ENCODE measurements at places on chromosomes 2 and 18.

DNA sequence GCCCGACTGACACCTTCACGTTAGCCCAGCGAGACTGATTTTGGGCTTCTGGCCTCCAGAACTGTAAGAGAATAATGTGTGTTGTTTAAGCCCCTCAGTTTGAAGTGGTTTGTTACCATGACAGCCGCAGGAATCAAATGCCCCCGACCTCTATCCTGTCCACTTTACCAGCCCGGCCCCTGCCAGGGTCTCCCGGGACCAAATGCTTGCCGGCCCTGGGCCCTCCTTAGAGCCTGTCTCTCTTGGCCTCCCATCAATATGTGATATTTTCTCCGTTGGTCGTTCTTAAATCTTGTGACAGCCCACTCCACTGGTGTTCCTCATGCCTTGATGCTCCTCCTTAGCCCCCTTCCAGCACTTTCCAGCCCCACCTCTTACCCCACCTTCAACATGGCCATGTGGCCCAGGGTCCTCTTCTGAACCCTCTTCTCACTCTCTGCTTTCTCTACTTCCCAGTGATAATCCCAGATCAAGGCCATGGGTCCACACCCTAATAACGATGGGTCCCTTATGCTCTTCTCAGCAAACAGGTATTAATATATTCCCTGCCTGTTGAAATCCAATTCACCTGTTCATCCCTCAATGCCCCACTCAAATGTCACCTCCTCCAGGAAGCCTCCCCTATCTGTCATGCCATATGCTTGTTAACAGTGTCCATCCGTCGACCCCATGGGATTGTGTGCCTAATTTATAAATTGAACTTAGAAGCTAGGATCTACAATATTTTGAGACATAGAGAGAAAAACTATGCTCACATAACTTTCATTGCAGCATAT lies 192.8 kb downstream of the ZFP36L2 start:
- no peak for DNase-seq

GRCh38 chr2:117693651-117694050 lies 120.8 kb upstream of the DDX18 start:
- DNase-seq: no peak

DNA sequence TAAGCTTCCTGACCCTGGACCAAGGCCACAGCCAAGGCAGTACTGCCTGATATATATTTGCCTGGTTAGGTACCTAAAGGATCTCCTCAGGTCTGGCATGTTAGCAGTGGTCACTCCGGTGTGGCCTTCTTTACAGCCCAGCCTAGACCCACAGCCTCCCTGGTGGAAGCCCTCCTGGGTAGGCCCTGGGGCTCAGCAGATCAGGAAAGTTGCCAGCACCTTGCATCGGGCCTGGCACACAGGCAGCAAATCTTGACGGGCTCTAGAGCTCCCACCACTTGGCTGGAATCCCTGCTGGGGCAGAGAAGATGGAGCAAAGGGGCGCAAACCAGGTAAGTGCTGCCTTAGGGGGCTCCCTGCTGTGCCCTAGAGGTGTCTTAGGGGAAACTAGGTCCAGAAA lies 40.9 kb upstream of the ATP6V1B1 start:
- DNase-seq: no peak

DNA sequence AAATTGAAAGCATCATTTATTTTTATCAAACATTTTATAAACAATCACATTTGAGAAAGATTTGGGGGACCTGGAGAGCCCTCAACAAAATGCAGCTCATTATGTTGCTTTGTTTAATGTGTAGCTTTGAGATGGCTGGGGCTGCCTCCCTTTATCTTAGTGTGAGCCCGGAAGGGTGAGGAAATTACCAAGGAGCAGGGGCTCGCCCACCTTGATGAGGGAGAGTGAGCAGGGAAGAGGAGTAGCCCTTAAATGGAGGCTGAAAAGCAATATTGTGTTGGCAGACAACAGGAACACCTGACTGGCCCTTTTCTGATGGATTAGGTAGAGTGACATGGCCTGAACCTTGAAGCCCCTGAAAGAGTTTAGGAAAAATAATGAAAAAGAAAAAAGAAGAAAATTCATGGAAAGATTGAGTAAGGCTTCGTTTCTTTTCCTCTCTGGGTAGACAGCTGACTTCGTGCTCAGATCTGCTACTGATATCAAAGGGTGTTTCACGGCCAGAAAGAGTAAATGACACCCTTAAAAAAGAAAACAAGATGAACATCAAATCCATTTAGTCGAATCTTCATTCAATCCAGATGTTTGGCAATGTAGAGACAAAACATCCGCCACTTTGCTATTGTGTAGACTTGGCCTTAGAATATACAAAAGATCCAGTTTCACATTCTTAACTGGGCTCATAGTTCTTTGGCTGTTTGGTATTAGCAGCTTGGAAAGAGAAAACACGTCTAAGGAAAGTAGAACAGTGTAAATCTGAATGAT lies 206.5 kb upstream of the TCF4 start:
- no peak for DNase-seq

GRCh38 chr2:86832334-86833096 lies 29.2 kb downstream of the CD8B start:
- no peak for DNase-seq

DNA sequence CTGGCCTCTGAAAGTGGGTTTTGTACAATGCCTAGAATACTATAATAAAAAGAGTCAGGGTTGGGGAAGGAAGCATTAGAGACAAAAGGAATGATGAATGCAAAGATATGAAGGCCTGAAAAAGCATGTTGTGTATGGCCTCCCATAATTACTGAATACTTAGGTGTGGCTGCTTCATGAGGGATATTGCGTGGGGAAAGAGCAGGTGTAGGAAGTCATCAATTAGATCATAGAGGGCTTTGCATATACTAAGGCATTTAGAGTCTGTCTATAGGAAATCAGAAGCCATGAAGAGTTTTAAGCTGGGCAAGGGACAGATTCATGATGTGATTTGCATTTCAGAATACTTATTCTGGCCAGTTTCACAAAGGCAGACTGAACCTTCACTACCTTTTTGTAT lies 48.2 kb downstream of the NCOA1 start:
- DNase-seq: no peak

GRCh38 chr18:75158465-75159237 lies 50.3 kb downstream of the PTGR3 start:
- DNase-seq: no peak

- DNase-seq: no peak
Measured at GRCh38 chr2:190822043-190822442, 58.6 kb upstream of the GLS start.

GRCh38 chr2:88165332-88166003 lies 4.7 kb upstream of the THNSL2 start:
- no peak for DNase-seq

DNA sequence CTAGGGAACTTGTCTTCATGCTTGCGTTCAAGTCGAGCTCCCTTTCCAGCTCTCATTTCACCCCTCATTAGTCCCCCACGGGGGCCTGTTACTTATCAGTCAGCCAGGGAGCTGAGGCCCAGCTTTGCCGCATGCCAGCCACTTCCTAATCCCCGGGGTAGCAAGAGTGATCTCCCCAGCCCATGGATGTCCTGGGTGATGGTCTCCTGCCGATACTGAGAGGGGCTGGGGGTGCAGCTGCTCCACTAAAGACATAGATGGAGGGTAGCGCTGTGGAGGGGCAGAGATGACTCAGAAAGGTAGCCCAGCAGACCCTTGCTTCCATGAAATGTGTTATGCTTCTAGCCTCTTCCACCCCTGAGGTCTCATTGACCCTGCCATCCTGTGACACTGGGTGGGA lies 314.0 kb upstream of the EPAS1 start:
- no peak for DNase-seq

DNA sequence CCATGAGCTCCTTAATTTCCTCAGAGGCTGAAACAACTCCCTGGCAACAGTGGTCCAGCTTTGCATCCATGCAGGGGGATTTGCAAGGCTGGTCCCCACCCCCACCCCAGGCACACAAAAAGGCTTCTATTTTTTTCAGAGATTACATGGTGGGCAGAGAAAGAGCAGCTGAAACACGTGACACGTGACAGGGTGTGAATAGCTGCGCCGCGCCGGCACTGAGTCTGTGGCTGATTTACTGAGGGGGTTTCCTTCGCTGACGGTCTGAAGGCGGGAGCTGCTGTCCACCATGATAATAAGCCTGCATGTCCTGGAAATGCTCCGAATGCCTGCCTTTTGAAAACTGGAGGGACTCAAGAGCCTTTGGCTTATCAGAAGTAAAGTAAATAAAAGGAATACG lies 50.7 kb upstream of the APCDD1 start:
- no peak for DNase-seq

GRCh38 chr2:201779901-201780673 lies 646 bp downstream of the ALS2 start:
- DNase-seq: no peak

DNA sequence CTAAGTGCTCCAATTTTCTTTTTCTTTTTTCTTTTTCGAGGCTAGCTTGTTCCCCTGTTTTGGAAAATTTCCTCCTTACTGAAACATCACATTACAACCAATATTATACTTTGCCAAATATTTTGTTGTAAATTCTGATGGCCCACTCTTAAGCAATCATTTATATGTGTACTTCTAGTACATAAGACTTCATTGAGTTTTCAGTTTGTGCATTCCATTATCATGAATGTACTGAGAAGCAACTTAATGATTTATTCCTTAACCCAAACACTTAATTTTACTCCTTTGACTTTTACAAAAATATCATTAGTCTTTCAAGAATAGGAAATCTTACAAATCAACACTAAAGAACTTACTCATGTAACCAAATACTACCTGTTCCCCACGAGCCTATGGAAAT lies 242.4 kb downstream of the ARHGAP15 start:
- no peak for DNase-seq

- no peak for DNase-seq
Measured at GRCh38 chr2:32712870-32713269, 85.0 kb downstream of the TTC27 start.

DNA sequence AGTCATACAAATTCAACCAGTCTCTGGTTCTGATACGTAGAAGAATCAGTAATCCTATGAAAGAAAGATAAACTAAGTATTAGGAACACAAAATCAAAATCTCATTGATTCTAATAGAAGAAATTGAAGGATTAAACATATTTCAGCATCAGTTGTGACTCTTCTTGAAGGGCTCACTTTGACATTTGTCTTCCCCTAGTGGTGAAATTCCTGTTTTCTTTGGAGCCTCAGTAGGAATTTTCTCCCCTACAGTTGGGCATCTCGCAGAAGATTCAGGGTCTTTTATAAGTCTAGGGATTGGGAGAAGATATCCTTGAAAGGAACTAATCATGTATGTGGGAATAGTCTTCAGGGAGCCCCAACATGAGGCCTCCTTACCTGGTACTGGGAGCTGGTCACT lies 2.8 kb upstream of the CRYGB start:
- no peak for DNase-seq

DNA sequence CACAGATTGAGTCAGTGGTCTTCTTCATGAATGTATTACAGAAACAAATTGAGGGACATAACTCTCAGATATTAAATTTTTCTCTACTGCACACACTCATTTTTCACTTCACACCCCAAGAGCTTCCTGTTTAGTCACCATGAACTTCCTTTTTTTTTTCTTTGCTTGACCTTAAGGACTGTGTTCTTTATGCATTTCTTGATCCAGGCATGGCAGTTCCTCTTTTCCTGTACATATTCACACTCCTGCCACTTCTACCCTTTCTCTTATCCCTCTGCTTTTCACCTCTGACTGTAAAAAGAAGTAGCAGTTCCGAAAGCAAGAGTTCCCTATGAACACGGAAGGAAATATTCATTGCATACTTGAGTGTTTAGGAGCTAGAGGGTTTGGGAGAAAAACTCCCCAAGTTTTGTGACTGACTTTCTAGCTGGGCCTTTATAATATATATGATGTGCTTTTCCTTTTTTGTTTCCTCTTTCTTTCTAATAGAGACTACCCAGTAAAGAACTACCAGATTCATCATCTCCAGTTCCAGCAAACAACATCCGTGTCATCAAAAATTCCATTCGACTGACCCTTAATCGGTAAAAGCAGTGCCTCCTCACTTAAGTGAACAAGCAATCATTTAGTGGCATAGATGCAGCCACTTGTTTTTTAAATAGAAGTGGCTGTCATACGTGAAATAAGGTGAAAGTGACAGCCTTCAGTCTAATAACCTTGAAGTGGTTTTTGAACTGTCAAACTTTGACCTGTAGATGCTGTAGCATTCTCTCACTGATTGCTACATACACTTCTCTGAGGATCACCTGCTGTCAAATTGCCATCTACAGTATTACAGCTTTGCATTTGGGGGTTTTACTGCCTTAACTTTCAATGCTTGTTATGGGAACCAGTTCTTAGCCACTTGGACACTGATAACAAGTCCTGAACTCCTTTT lies 40.8 kb downstream of the PAPOLG start:
- DNase-seq: no peak

DNA sequence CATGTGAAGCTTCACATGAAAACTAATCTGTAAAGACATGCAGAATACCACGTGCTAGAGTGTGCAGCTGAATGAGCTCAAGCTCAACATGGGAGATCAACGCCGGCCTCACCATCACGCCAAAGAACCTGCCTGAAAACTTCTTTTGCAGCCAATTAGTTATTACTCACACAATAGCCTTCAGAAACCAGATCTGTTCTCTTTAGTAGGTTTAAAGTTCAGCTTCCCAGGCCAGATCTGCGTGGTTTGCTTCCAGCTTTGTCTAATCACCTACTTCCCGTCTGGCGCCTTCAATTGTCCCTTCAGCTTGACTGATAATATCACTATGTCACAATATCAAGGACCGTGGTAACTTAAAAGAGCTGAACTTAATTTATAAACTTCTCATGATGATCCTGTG lies 68.0 kb upstream of the ZNF236 start:
- DNase-seq: no peak

GRCh38 chr2:43415592-43415991 lies 180.2 kb downstream of the THADA start:
- DNase-seq: no peak

DNA sequence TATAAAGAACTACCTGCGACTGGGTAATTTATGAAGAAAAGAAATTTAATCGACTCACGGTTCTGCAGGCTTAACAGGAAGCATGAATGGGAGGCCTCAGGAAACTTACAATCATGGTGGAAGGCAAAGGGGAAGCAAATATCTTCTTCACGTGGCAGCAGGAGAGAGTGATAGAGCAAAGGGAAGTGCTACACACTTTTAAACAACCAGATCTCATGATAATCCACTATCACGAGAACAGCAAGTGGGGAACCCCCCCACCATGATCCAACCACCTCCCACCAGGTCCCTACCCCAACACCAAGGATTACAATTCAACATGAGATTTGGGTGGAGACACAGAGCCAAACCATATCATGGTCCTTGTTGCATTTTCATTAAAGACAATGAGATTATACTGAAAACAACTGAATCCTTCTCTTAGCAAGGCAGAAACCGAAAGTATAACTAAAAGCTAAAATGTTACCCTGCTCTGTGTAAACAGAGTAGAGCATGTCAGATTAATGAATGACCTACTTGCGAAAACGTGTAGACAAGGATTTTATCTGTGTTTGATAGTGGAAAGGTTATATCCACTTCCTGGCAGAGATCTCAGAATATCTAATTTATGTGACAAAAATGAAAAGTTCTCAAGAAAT lies 60.1 kb upstream of the RBBP8 start:
- no peak for DNase-seq

DNA sequence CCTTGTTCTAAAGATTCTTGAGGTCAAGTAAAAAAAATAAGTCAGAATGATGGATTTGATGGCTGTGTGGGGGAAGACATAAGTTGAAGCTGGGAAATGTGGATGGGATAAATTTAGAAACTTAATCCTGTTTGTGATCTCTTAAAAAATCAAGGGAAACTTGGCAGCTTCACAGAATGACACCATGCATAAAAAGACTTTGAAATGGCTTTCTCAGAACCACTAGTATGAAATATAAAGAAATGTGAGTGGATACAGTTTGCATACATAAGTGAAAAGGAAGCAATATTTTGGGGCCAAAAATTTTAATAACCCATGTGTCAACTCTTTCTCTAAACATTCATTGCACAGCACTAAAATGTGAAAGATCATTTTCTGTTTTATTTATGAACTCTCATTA lies 21.7 kb downstream of the CDH19 start:
- DNase-seq: no peak

All from activated gamma-delta T cell (primary cell).